ENCODE measurements at places on chromosomes 16 and 17.

GRCh38 chr17:67520916-67521774 is 144.1 kb downstream of the PITPNC1 start:
- DNase-seq, result no peak

- no peak for DNase-seq
These were observed 154.1 kb upstream of the SOX9 start for GRCh38 chr17:71966459-71967313.

DNA sequence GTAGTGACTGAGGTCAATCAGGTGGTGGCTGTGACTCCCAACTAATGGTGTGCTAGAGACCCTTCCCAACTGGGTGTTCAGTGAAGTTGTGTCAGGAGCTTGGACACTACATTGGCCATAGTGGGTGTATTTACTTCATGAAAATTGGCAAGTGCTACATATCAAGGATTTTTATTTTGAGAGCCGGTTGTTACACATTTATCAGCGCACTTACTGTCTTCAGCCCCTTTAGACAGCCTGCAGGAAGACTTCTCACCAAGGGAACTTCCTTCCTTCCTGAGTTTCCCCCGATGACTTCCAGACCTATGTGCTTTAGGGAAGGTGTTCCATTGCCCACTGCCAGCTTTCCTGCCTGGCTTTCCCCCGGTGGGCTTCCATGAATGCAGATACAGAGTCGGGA is 261.2 kb downstream of the CBLN1 start:
- no peak for DNase-seq

GRCh38 chr16:83994087-83994486 is 26.0 kb downstream of the NECAB2 start:
- DNase-seq, result no peak

GRCh38 chr17:33981711-33982601 is 273.1 kb upstream of the CCL2 start:
- DNase-seq, result no peak

DNA sequence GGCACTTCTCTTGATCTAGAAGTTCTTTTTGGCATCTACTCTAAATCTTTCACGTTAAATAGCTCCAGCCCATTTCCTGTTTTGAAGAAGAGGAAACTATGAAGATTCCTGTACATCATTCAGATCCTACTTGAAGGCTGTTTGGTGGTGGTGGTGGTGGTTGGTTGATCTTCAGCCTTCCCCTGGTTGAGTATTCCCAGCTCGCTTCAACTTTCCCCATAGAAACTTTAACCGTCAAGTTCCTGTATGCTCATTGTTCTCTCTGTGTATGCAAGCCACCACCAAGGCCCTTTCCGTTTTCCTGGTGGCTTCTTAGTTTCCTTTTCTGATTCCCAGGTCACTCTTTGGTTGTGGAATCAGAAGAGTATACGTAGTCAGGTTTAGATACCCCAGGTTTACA is 3.3 kb downstream of the LRRC46 start:
- DNase-seq, result no peak

DNA sequence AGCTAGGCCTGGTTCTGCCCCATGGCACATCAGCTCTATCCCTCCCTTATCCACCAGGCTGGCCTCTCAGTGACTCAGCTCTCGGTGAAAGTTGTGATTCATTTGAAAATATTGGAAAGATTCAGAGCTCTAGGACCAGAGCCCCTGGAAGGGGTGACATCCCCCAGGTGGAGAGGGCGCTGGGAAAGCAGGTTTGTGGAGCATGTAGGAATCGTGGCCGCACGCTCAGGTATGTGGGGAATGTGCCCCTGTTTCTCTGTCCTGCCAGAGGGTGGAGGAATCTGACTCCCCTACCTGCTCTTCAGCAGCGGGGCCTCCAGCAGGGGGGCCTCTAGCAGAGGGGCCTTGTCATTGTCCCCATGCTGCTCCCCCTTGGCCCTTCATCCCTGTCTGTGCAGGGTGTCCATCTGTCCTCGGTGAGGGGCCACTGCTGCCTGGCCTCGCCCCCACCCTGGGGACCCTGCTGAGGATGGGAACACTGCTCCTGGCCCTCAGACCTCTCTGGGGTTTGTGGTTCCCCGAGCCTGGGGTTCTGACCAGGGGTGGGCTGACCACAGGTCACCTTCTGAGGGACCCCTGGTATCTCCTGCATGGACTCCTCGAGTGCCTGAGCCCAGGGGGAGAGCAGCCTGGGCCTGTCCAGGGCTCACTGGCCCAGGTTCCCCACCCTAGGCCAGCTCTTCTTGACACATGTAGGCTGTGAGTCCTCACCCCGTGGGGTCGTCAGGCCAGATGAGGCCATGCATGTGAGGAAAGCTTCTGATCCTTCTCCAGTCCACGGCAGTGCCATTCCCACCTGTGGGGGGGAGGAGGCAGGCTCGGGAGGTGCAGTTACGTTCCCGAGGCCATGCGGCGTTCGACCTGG is 47.5 kb downstream of the NT5M start:
- DNase-seq, result no peak

- DNase-seq, result no peak
These were observed 2.7 kb upstream of the LIMD2 start for GRCh38 chr17:63702721-63703015.

GRCh38 chr17:527247-527646 is 174.6 kb upstream of the RPH3AL start:
- DNase-seq, result no peak

DNA sequence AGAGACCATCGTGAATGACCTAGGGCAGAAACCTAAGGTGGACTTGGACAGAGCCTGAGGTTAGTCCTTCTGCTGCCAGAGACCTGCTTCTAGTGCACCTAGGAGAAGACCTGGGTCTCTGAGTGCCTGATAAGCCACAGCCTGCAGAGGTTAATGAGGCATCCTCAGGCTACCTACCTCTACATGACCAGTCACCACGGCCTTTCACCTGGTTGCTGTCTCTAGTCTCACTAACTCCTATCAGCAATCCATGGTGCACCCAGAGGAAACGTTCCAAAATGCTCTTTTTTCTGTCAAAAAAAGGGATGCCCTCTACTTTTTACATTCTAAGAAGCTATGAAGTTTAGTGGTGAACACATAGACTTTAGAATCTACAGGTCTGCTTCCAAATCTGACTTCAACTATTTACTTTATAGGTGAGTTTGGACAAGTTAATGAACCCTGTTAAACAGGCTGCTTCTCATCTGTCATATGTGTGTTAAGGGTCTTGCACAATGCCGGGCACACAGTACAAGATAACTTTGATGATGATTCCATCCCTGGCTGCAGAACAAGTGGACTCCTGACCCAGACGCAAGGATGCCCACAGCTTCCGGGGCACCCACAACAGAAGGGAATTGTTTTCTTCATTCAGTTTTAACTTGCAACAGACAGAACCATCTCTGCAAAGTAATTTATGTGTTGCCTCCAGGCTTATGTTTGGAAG is 469.9 kb upstream of the CDH5 start:
- DNase-seq, result no peak
